ENCODE measurements at places on chromosomes 7 and 10. TPM values are rescaled to one million over a fixed set of nuclear protein-coding genes. Genes with fewer than 3 reads are reported as not detected.

The LRRC4 gene
- total RNA-seq: 1.8 TPM

The CYP2C19 gene
- not detected for total RNA-seq

The PLAU gene
- total RNA-seq: 3.6 TPM

The AGAP6 gene
- 12.8 TPM for total RNA-seq

- no peak overlapping the region for H3K4me3 ChIP-seq
- H3K36me3 ChIP-seq: no peaks in the 10 kb centered on the region
- peaks cover 25% of the 10 kb centered on the region for H3K4me1 ChIP-seq
- no peaks in the 10 kb centered on the region for H3K27me3 ChIP-seq
- H3K27ac ChIP-seq: no peak overlapping the region
These were observed 24.8 kb downstream of the CCSER2 start for GRCh38 chr10:84353052-84353803.

- no peak for DNase-seq
These were observed 33.0 kb downstream of the POLR1F start for GRCh38 chr7:19675816-19676215.

- H3K27me3 ChIP-seq: no peaks in the 10 kb centered on the region
- peaks cover 31% of the 10 kb centered on the region for H3K36me3 ChIP-seq
- no peak overlapping the region for H3K27ac ChIP-seq
- no peak overlapping the region for H3K4me3 ChIP-seq
- no peak for DNase-seq
These were observed 30.2 kb downstream of the ENTPD7 start for GRCh38 chr10:99689461-99689860.

- peak overlapping the region; percentile 86 for H3K27ac ChIP-seq
- peaks cover 42% of the 10 kb centered on the region for H3K4me1 ChIP-seq
- H3K4me3 ChIP-seq: peak overlapping the region; percentile 79
These were observed 1.3 kb downstream of the FBXL15 start for GRCh38 chr10:102421757-102422512.

DNA sequence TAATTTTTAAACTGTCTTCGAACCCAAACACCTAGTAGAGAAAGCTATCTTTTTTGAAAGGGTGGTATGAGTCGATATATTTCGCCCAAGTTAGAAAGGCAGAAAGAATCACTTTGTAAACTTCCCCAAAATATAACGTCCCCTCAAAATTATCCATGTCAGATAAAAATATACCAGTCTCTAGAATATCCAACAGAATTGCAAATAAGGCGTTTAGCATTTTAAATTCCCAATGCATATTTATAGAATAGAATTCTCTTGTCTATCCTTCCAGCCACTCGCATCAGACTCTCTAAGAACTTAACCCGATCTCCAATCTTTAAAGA, 2.1 kb downstream of the CTBP2 start:
- H3K4me1 ChIP-seq: no peaks in the 10 kb centered on the region
- H3K27ac ChIP-seq: peak overlapping the region; percentile 98
- H3K4me3 ChIP-seq: peak overlapping the region; percentile 97
- H3K27me3 ChIP-seq: no peaks in the 10 kb centered on the region

DNA sequence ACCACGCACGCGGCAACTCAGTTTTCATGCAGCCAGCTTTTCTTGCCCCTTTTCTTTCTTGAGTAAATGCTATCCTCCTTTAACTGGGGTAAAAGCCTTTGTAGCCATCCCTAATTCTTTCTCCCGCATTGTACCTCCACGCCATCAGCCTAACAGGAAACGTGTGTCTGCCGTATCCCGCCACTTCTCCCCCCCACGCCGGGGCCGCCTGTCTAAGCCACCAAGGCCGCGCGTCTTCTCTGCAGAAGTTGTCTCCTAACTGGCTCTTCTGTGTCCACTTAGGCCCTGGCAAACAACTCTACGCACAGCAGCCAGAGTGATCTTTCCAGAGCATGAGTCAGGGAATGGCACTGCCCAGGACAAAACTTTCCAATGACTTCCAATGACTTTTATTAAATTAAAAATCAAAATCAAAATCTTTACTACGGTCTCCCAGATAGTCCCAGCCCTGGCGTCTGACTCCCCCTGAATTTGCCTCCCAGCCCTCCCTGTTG, 74.6 kb downstream of the XRCC2 start:
- no peaks in the 10 kb centered on the region for H3K36me3 ChIP-seq
- H3K27me3 ChIP-seq: no peaks in the 10 kb centered on the region
- H3K4me1 ChIP-seq: no peaks in the 10 kb centered on the region
- no peak for DNase-seq
- no peak overlapping the region for H3K4me3 ChIP-seq

DNA sequence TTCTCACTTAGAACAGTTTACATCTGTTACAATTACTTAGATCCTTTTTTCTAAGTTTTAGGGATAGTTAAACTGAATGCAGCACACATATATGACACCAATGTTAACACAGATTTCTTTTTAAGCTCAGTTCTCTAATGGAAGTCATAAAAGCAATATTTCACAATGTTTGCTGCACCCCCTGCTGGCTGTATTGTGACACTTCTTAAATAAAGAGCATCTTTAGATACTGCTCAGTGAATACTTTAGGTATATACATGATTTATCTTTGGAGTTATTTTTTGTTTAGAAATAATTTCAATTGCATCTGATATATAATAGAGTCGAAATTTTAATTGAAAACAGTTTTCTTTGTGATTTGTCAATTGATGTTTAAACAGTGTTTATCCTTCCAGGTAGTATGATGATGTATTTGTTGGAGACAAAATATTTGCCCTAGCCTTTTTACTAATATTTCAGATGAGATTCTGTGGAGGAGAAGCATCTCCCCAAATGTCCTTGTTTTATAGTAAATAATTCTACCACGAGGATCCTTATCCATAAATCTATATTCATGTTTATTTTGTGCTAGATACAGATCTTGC, 174.4 kb downstream of the ST7 start:
- no peak overlapping the region for H3K4me3 ChIP-seq
- H3K27me3 ChIP-seq: no peaks in the 10 kb centered on the region
- H3K4me1 ChIP-seq: peaks cover 8% of the 10 kb centered on the region

DNA sequence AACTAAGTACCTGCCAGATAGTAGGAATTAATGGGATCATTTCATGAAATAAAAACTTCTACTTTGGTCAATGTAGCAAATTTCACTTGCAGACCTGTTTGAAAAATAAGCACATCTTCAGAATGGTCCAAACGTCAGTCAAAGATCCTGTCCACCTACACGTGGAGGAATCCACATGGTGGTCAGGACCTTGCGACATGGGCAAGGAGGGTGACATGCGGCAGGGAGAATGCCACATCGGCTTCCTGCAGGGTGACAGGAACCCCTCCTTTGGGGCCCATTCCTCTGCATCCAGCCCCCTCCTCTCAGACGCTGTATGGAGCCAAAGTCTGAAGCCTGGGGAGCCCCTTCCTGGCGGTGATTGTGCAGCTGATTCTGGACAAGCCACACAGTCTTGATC, 95.5 kb upstream of the MGMT start:
- no peaks in the 10 kb centered on the region for H3K4me1 ChIP-seq
- no peaks in the 10 kb centered on the region for H3K36me3 ChIP-seq
- no peak for DNase-seq
- H3K27me3 ChIP-seq: no peaks in the 10 kb centered on the region
- H3K4me3 ChIP-seq: no peak overlapping the region

DNA sequence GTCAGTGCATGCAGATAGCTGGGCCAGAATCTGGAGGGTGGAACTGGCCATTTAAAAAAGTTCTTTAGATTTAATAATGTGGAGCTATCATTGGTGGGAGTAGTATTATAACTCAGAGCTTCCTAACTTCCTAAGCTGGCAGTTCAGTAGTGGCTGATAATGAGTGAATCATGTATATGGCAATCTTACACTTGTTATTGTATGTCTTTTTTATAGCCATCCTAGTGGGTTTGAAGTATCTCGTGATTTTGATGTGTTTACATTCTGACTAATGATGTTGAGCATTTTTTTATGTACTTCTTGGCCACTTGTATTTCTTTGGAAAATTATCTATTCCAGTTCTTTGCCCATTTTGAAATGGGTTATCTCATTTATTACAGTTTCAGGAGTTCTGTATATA, 15.4 kb downstream of the TFAM start:
- peaks cover 28% of the 10 kb centered on the region for H3K36me3 ChIP-seq
- H3K4me1 ChIP-seq: no peaks in the 10 kb centered on the region
- DNase-seq: no peak

- no peak overlapping the region for H3K4me3 ChIP-seq
- peaks cover 7% of the 10 kb centered on the region for H3K4me1 ChIP-seq
- H3K36me3 ChIP-seq: no peaks in the 10 kb centered on the region
- peak overlapping the region; percentile 32 for H3K27ac ChIP-seq
These were observed 15.8 kb downstream of the MET start for GRCh38 chr7:116687801-116688201.

DNA sequence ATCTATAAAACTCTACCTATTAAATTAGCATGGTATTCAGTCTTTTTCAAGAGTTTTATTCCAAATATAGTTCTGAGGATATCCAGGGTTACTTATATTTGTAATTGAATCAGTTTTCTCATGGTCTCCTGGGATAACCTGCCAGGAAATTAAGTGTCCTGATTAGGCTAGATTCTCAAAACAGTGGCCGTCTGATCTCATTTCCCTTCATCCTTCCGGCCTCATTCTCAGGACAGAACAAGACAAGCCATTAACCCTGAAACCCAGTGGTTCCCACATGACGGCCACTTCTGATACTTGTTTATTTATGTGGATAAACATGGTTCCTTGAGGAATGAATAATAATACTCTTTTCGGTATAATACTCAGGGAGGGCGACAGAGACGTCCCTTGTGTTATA, 417.6 kb upstream of the POT1 start:
- no peak overlapping the region for H3K27ac ChIP-seq
- no peaks in the 10 kb centered on the region for H3K27me3 ChIP-seq
- H3K4me1 ChIP-seq: no peaks in the 10 kb centered on the region
- no peak for DNase-seq
- no peak overlapping the region for H3K4me3 ChIP-seq

DNA sequence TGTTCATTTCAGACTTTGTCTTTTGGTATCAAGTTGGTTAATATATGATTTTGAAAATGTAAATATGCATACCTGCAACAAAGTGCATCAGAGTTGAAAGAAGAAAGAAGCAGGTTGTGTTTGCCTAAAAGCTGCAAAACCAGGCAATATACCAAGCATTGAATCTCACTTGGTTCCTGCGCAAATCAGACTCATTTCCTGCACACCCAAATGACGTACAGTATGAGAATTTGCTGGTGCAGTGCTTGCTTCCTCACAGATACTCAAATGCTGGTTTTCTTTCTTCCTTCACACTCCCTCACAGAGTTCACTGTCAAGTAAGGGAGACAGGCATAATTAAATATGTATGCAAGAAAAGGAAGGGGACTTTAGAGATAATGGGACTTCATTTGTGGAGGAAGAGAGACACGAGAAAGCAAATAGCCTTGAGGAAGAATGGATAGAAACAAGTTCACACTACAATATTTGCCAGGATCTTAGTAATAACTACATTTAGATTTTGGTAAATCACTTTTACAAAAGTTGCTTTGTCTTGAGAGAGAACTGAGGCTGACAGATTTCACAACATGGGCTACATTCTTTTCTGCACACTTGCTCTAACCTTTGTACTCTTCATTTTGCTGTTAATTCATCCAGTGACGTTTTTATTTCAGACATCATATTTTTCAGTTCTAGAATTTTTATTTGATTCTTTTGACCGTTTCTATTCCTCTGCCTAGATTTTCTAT, 56.9 kb upstream of the AOAH start:
- no peak overlapping the region for H3K4me3 ChIP-seq
- no peaks in the 10 kb centered on the region for H3K36me3 ChIP-seq
- no peak overlapping the region for H3K27ac ChIP-seq

DNA sequence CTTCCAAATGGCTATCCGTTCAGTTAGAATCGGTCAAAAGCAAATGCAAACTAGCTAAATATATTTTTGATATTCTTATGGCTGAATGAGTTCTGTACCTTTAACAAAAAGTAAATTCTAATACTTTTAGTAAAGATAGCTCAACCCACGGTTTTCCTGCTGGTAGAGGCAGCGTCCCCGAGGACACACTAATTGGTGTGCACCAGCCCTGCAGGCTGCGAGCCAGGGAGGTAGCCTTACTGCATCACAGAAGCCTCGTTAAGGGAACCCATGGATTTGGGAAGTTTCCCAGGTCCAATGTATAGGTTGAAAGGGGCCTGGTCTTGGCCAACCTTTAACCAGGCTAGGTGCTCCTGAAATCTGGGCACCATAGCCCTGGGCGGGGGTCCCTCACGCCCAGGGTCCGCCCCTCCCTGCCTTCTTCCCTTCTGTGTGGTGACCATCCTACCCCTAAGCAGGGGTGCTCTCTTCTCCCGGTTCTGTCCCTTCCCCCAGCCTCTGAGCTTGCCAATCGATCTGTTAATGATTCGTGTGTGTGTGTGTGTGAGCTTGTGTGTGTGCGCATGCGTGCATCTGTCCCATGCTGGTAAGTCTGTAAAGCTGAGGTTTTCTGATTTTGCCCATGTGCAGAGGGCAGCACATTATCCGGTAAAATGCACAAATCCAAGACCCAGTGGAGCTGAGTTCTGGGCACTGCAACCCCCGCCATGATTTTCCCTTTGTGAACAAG, 191.7 kb downstream of the TCERG1L start:
- no peak for DNase-seq
- H3K27ac ChIP-seq: no peak overlapping the region
- H3K27me3 ChIP-seq: no peaks in the 10 kb centered on the region
- H3K4me1 ChIP-seq: no peaks in the 10 kb centered on the region

GRCh38 chr7:102273749-102274712, 12.6 kb upstream of the SH2B2 start:
- H3K27ac ChIP-seq: no peak overlapping the region
- no peak for DNase-seq
- no peaks in the 10 kb centered on the region for H3K27me3 ChIP-seq
- no peak overlapping the region for H3K4me3 ChIP-seq
- peaks cover 7% of the 10 kb centered on the region for H3K4me1 ChIP-seq

- no peak for DNase-seq
- no peak overlapping the region for H3K27ac ChIP-seq
- no peaks in the 10 kb centered on the region for H3K4me1 ChIP-seq
- H3K36me3 ChIP-seq: no peaks in the 10 kb centered on the region
These were observed 139.3 kb downstream of the FRMD4A start for GRCh38 chr10:14191407-14191806.

- H3K4me1 ChIP-seq: no peaks in the 10 kb centered on the region
- no peaks in the 10 kb centered on the region for H3K27me3 ChIP-seq
- H3K27ac ChIP-seq: no peak overlapping the region
- H3K4me3 ChIP-seq: no peak overlapping the region
- H3K36me3 ChIP-seq: no peaks in the 10 kb centered on the region
These were observed 24.0 kb upstream of the ACTR3B start for GRCh38 chr7:152735443-152736004.

- no peak overlapping the region for H3K27ac ChIP-seq
- no peaks in the 10 kb centered on the region for H3K36me3 ChIP-seq
- H3K4me1 ChIP-seq: no peaks in the 10 kb centered on the region
- H3K4me3 ChIP-seq: no peak overlapping the region
- no peaks in the 10 kb centered on the region for H3K27me3 ChIP-seq
- no peak for DNase-seq
These were observed 208.3 kb downstream of the CELF2 start for GRCh38 chr10:11225935-11226334.
